Activated CD4-positive, alpha-beta T cell treated with anti-CD3 and anti-CD28 coated beads, Interleukin-2, Interleukin-6, amounts not matched to agents 100 ng/mL and 50 ng/mL, durations not matched to agents 16 hours and 8 hours (primary cell): ENCODE measurements at places on chromosomes 7 and 10.

DNA sequence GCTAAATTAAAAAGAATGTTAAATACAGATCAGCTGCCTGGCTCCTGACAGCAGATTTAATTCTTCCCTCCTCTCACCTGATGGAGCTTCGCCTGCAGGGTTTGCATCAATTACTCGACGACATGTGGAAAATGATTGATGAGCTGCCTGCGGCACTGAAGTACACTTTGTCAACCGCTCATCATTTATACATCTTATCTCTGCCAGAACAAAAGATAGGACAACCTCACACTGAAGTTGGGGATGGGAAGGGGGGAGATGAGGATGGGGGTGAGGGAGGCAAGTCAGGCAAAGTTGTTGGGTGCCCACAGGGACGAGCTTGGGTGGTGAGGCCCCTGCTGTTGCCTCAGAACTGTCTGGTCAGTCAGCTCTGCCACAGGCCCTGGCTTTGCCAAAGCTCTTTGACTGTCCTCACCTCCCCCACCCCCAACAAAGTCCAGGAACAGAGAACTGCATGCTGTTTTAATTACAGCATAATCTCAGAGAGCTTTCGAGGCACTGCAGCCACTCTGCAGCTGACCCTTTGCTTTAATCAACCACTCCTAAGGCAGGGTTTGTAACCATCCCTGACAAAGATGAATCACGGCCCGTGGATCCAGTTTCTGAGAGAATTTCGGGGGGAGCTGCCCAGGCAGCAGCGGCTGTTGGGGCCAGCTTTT lies 702.3 kb downstream of the LRMDA start:
- no peak for DNase-seq

GRCh38 chr7:140375323-140375722 lies 23.0 kb downstream of the SLC37A3 start:
- DNase-seq: no peak

- no peak for DNase-seq
These were observed 10.9 kb upstream of the TAS2R39 start for GRCh38 chr7:143172354-143172753.

GRCh38 chr10:32680803-32681557 lies 235.0 kb downstream of the CCDC7 start:
- peak; percentile 16 for DNase-seq

DNA sequence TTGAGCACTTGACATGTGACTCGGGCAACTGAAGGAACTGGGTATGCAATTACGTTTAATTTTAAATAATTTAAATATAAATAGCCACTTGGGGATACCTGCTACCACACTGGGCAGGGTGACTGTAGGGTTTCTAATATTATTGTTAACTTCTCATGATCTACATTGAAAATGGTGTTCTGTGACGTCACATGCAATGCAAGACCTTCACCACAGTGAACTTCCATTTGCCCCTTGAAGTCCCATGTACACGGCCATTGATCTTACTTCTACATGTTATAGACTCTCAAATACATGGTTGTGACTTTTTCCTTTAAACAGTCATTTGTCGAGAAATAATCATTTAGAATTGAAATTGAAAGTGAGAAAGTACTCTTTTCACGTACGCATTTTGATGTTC lies 154.0 kb downstream of the MGMT start:
- no peak for DNase-seq

DNA sequence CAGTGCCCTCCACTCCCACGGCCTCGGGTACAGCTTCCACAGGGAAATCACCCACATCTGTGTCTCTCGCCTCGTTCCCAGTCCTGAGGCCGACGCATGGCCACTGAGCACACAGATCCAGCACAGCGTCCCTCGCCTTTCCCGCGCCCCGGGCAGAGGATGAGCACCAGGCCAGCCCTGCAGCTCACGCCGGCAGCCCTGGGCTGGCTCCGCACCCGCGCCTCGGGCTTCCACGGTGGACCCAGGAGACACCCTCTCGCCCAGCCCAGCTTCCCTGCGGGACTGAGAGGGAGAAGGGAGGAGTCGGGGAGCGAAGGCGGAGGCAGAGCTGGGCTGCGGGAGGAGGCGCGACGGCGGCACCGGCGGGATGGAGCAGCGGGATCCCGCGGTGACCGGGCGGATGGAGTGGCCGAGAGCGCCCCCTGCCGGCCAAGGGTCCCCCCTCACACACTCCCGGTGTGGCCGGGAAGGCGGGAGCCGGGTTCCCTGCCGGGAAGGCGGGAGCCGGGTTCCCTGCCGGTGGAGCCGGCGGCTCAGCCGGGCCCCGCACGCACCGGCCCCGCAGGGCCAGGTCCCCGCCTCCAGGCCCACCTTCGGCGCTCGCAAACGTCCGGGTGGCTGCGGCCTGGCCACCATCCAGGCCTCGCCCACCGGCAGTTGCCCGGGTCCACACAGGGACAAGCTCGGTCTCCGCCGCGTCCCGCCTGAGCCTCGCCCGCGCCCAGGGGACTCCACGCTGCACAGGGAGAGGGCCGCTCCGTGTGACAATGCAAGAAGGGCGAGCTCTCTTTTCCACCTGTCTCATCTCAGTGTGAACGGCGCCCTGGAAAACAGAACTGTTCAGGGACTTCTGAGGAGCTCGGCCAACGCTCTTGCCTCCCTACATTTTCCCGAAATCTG lies 110.3 kb upstream of the LANCL2 start:
- DNase-seq: peak; percentile 77

DNA sequence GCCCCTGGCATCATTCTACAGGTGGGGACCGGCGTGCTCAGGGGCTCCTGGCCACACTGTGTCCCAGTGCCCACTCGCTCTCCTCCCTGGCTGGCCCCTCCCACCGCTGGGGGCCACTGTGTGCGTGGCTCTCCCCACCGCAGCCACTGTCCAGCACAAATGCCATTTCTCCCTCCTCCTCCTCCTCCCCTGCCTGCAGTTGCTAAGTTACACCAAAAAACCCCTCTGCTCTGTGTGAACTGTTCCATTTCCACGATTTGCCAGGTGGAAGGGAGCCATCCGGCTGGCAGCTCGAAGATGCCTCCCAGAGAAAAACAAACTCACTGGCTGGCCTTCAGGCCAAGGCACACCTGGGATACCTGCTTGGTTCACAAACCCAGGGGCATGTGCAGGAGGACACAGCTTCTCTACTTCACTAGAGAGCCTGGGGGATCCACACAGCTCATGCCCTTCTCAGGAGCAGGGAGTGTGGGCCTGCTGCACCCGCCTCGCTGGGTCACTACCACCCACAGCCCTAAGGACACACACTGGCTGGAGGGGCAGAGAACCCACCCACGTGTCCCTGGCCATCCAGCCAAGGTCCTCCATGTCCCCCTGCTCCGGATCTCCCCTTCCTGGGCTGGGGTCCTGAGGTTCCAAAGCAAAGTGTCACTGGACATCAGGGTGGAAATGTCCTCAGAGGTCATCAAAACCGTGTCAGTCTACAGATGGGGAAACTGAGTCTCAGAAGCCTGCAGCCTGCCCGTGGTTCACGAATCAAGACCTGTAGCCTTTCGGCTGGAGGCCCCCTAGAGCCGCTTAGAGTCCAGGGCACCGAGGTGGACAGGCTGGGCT lies 1.7 kb downstream of the RASGEF1A start:
- no peak for DNase-seq
